IPS-NIHi11 (cell line): ENCODE measurements at places on chromosomes 2 and 18.

- no peak for DNase-seq
These were observed 14.6 kb upstream of the KCNE4 start for GRCh38 chr2:223037445-223037800.

GRCh38 chr2:26126074-26126473, 46.8 kb upstream of the GAREM2 start:
- DNase-seq = no peak

DNA sequence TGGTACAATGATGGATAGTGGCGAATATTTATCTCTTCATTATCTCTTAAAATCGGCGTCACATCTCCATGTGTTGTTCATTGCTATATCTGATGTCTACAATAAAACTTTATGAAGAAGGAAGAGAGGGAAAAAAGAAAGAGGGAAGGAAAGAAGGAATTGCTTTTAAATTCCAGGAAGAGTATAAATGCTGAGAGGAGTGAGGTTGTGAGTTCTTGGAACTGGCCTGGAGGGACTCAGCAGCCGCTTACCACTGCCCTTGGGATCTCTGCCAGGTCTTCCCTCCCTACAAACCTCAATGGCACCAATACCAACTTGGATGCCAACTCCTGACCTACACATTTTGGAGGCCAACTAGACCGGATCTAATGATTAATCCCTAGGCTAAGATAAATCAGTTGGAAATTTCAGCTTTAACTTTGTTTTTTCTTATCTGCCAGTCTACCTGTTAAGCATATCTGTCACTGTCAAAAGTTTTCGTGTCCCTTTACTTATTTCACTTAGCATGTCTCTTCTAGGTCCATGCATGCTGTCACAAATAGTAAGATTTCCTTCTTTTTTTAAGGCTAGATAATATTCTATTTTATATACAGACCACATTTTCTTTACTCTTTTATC, 9.8 kb downstream of the SCN9A start:
- DNase-seq = no peak

DNA sequence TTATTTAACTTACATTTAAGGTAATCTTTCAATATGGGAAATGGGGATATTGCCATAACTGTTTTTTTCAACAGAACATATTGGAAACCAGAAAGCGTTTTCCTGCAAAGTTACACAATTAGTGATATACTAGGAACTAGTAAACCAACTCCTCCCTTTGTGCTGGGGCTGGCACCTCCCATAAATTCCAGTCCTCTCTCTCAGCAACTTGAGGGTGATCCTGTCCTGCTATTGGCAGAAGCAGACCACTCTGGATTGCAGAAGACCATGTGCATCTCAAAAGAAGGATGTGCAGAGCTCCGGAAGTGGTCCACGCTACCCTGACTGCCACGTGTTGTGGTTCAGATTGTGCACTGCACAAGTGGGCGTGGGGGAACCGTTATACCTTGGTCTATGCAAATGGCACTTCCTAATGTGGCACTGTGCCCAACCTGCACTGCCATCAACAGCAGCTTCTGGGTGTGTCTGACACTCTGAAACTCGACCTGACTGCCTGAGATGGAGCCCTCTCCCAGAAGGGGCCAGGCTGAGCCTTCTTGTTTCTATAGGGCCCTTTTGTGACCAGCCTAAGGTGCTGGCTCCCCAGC, 219.2 kb downstream of the ZNF516 start:
- no peak for DNase-seq

DNA sequence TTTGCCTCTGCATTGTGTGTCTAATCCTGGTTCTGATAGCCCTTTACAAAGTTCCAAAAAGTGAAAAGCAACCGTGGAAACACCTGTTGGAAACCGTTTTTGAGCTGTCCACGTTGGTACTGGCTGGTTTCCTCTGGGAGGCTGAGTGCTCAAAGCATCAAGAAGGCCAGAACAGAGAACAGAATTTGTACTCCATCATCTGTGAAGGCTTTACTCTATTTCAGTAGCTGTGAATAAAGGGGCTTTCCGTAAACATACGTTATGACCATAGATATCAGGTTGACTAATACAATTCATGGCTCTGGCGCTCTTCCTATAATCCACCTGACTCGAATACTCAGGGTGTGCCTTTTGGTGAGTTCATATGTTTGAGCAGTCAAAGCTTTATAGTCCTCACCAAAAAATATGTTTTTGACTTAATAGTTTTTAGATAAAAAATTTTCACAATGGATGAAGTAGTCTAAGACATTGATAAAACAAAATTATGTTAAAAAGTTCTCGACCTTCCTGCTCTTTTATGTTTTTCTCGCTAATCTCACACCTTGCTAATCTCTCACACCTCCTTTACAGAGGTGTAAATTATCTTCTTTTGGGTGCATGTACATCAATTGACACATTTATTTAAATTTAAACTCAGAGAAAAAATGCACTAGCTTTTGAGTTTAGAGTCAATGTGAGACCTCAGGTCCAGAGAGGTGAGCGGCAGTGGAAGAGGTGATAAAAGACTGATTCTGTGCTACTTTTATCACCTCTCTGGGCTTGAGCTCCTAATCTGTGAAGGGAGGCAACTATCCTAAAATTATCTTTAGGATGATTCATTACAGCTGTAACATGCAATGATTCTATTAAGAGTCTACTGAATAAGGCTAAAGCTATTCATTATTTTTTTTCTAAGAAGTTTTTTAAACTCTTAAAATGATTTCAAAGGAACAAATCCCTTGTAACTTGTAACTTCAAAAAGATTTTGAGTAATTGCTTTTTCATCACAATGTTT, 65.3 kb downstream of the CXCR4 start:
- no peak for DNase-seq

DNA sequence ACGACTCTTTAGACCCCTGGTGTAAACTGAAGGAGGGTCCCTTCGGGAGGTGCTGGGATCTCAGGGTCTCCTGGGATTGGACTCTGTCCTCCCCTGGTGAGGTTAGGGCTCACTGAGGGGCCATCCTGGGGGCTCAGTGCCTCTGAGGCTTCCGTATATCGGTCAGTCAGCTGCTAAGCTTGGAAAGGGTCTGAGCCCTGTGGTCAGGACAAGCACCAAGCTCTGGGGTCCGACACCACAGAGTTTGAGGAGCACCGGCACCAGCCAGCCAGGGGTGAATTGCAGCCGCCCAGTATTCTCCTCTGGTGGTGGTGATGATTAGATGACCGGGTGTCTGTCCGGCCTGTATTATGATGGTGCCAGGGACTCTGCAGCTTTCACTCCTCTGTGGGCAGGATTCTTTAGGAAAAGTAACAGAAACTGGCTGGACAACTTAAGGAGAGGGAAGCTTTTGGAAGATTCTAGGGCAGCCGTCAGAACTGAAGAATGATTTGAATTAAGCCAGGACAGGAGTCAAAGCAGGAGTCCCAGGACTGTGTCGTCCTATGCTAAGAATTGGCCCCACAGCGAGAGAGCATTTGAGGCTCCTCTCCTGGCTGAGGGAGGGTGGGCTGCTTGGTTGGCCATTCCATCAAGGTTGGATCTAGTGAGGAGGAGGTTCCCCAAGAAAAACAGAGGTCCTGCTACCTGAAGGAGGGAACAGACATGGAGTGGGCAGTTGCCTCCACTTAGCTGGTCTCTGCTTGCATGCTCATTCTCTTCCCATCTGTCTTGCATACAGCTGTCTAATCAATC, 158.6 kb upstream of the HS6ST1 start:
- DNase-seq = no peak

GRCh38 chr2:219886615-219887014, 259.2 kb downstream of the SLC4A3 start:
- peak; percentile 42 for DNase-seq

GRCh38 chr2:197286805-197287595, 23.6 kb downstream of the ANKRD44 start:
- no peak for DNase-seq

- DNase-seq = no peak
These were observed 77.2 kb downstream of the LIPG start for GRCh38 chr18:49638891-49639557.

DNA sequence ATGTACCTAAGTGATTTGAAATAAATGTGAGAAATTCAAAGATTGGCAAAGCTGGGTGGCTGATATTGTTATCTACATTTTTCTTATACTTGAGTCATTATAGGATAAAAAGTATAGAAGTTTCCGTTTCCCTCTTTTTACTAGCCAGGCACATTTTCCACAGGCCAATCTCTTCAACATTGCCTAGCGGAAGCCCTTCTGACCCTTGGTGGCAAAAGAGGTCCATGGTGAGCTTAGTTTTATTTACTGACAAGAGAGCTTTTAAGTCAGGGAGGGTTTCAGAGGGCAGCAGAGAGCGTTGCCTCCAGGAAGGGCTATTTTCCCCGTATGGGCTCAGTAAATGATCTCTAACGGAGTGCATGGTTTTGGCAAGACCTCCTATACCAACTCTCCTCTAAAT, 15.1 kb upstream of the RHOB start:
- no peak for DNase-seq

DNA sequence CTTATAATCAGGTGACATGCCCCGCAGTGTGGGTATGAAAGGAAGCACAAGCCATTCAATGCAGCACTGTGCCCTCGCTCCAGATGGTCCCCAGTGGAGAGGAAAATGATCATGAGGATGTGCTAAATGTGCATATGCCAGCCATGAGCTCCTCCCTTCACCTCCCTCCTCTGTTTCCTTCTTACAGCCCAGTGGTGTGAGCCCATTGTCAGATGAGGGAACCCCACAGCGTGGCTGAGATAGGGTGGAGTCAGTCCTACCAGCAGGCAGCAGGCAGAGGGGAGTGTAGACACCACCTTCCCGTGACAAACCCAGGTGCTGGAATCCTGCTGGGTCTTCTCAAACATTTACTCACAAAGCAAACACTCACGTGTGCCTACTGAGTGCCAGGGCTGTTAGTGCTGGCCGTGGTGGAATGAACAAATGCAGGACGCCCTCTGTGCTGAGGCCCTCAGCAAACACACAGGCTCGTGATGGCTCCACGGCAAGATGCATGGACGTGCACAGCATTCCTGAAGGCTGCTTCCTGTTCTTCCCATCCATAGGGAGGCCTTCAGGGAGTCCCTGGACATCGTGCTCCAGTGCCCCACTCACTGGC, 181.7 kb upstream of the TPO start:
- no peak for DNase-seq

GRCh38 chr2:162197069-162197825, 45.2 kb upstream of the GCG start:
- no peak for DNase-seq

DNA sequence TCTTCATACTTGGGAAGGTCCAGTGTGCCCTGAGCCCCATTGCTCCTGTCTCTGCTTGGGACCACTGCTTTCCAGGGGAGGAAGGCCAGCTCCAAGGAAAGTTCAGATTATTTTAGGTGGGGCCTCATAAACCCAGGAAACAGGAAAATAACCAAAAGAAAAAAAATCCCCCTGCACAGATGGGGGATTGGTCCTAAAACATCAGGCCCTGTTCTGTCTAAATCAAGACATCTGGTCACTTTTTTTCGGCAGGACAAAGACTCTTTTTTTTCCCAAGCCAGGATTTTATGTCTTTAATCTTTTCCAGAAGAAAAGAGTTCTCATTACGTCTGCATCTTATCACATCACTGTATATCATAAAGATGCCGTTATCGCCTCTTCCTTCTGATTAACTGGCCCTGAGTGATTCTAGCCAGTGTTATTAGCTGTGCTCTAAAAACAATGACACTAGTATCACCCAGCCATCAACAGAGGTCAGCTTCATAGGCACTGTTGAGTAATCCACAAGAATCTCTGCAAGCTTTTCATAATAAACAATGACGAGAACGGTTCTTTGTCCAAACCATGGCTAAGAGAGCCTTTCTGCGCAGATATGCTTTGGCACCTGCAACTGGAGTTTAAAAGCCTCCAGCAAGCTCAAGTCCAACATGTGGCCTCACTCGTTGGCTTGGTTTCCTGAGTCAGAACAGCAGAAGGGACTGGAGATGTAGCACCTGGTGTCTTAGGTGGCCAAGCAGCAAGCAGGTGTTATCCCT, 138.2 kb downstream of the VAPA start:
- no peak for DNase-seq

DNA sequence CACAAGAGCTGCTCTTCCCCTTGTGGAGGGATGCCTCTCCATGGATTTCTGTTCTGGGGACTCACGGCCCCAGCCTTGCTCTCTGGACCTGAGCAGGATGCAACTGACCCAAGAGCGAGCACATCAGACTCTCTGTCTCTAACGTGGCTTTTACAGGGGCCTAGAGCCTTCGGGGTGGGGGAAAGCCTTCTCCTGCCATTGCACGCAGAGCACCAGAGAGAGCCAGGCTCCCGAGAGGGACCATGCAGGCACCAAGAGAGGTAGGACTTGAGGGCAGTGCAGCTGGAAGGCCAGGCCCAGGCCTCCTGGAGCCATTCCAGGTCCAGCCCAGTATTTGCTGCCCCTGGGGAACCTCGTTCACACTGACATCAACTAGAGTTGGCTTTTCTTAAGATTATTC, 475.6 kb upstream of the MYT1L start:
- DNase-seq = no peak

GRCh38 chr2:74735564-74735963, 81.5 kb downstream of the SEMA4F start:
- DNase-seq = peak; percentile 43

DNA sequence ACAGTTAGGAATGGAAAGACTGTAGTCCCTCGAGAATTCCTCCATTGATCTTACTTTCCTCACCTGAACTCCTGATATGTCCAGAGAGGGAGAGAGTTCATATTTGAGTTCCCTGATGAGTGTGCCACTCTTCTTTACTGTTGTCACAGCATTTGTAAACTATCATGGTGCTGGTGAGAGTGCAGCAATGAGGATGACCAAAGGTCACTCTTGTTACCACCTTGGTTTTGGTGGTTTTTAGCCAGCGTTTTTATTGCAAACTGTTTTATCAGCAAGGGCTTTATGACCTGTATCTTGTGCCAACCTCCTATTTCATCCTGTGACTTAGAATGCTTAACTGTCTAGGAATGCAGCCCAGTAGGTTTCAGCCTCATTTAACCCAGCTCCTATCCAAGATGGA, 1062.5 kb downstream of the BCL11A start:
- no peak for DNase-seq
